ENCODE measurements at places on chromosomes 6 and 20.

GRCh38 chr20:37640600-37641561 is 52.9 kb upstream of the CTNNBL1 start:
- DNase-seq: no peak

DNA sequence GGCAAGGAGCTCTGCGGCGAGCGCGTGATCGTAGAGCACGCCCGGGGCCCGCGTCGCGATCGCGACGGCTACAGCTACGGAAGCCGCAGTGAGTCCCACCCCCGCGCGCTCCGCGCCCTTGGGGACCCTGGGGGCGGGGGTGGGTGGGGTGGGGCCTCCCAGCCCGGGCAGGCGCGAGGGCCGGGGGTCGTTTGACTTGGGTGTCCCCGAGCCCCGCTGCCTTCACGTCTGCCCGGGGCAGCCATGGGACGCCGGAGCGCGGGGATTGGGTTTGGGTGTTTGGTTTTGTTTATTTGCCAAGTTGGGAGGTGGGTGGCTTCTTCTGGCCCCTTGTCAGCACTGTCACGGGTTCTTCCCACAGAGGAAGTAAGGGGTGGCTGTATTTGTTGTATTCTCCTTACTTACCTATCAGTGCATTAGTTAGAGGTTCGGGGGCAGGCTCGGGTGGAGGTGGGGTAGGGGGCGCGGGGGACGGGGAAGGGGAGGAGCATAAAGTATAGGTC is 777 bp downstream of the SRSF6 start:
- DNase-seq: peak; percentile 30

- no peak for DNase-seq
Measured at GRCh38 chr6:98977671-98978292, 30.0 kb upstream of the FBXL4 start.

GRCh38 chr6:134216301-134217010 is 101.5 kb downstream of the SGK1 start:
- no peak for DNase-seq

DNA sequence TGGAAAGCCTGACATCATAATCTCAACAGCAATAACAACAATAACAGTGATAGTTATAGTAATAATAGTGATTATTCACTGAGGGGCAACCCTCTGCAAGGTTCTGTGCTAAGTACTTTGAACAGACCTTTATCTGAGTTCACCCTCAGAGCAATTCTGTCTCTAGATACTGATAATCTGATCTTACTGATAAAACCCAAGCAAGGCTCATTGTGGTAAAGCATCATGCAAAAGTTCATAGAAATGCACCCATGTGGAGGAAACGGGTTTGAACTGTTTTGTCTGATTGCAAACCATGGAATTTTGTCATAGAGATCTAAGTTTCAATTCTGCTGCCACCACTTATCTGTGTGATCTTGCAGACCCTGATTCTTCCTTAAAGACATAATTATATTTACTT is 1.3 kb upstream of the KIAA0408 start:
- no peak for DNase-seq

- DNase-seq: no peak
Measured at GRCh38 chr6:116463301-116463700, 2.1 kb downstream of the CALHM6 start.

- no peak for DNase-seq
Measured at GRCh38 chr6:25635886-25636317, 16.1 kb upstream of the SCGN start.

DNA sequence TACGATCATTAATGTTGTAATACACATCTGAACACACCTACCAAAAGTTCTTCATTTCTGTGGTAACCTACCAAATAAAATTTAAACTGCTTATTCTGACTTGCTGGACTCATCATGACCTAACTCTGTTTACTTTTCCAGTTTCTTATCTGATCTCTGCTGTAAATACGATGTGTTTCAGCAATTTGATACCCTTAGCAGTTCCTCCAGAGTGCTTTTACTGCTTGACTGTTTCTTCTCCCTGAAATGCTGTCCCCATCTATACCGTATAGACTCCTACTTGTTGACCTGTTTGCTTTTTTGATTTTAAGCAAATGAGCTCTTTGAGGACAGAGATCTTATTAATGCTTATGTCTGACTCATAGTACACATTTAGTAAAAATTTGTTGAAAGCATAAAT is 119.5 kb downstream of the SCAF8 start:
- no peak for DNase-seq

DNA sequence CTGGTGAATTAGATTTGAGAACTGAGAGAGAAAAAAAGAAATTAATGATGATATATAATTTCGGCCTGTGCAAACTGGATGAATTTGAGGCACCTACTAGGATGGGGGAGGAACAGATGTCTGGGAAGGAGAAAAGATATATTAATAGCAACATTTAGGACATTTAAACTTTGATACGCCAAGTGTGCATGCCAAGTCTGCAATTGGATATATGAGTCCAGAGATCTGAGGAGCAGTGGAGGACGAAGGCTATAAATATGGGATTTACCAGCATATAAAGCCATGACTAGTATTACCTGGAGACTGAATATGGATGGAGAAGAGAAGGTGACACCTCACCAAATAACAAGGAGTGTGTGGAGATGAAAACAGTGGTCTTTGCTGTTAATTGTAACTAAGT is 272.6 kb upstream of the HSF2 start:
- DNase-seq: no peak

- DNase-seq: no peak
Measured at GRCh38 chr6:161080263-161080970, 88.8 kb downstream of the MAP3K4 start.

- DNase-seq: no peak
Measured at GRCh38 chr20:64143018-64143801, 21.0 kb upstream of the MYT1 start.

All from CD4-positive, alpha-beta T cell treated with Interleukin-15 for 1 hour (primary cell).